ENCODE measurements at places on chromosomes 2 and 18.
A peak's percentile ranks its signal among the peaks of the same experiment; 100 is the strongest.

DNA sequence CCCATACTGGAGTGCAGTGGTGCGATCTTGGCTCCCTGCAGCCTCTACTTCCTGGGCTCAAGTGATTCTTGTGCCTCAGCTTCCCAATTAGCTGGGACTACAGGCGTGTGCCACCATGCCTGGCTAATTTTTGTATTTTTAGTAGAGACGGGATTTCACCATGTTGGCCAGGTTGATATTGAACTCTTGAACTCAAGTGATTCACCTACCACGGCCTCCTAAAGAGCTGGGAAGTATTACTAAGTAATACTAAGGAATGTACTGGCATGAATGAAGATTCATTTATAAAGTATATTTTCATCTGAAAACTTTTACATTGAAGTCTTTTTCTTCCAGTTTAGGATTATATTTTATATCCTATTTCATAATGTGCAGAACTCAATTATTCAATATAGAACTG is 38.1 kb downstream of the NUP35 start:
- DNase-seq = no peak

DNA sequence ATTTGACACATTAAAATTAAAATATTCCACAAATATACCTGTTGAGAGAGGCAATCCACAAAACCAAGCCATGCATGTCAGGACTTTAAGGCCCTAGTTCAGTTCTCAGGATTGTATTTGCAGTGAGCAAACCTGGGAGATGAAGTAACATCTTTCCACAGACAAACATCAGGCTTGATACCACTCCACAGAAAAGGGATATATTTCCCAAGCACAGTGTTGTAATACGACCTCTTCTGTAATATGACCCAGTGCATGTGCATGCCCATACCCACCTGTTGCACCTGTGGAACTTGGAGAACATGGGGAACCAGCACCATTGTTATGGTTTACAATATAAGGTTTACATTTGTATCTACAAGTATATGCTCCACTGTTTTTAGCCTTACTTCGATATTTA is 184.0 kb downstream of the PDE11A start:
- no peak for DNase-seq

DNA sequence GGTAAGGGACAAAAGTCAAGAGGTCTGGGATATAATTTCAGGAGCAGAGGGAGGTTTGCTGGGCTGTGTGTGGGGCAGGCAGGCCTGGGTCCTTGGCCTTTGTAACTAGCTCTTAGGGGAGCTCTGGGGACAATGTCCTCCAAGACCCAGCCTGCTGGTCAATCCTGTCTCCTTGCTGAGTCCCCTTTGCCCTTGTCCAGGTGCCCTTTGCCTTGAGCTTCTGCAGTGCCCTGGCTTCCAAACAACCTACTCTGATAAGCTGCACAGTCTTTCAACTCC is 30.0 kb upstream of the REEP1 start:
- no peak for DNase-seq

DNA sequence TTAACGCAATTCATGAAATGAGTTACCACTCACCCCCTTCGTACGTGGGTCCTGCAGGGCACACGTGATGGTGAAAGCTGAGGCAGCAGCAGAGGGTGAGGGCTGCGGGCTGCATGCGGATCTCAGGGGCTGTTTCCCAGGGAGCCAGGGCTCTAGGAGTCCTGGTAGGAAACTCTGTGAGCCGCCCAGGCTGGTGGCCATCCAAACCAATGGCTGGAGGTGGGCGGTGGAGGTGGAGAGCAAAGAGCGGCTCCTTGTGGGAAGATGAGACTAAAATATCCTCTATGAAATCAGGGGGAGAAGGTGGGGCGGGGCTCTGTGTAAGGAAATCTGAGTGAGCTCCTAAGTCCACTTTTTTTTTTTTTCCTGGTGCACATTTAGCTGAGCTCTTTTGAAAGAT is 120.1 kb upstream of the SLC1A4 start:
- DNase-seq = no peak

GRCh38 chr2:201254081-201254730 is 6.1 kb upstream of the CASP8 start:
- DNase-seq = no peak

DNA sequence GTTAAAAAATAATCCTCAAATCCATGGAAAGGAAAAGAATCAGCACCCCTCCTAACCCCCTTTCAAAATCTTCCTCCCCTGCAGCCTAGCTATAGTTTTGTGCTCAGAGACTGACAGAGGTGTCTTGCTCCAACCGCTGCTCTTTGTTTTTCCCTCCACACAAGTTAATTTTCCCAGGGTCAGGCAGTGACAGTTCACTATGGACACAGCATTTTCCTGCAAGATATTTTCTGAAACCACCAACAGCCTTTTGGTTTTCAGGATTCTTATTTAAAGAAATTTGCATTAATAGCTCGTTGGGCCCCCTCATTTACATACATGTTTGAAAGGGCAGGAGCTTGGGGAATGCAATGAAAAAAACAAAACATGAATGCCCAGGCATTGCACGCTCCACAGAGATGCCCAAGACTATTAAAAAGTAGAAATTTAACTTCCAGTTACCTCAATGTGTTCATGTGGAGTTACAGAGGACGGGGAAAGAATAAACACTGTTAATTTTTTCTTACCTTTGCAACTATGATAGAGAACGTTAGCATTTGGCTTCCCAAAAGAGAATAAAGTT is 71.4 kb upstream of the CXCR4 start:
- DNase-seq = no peak

- peak; percentile 45 for DNase-seq
Observed at GRCh38 chr2:174607989-174608865, 10.6 kb upstream of the WIPF1 start.

GRCh38 chr2:9656270-9656766 is 25.5 kb upstream of the YWHAQ start:
- peak; percentile 36 for DNase-seq

DNA sequence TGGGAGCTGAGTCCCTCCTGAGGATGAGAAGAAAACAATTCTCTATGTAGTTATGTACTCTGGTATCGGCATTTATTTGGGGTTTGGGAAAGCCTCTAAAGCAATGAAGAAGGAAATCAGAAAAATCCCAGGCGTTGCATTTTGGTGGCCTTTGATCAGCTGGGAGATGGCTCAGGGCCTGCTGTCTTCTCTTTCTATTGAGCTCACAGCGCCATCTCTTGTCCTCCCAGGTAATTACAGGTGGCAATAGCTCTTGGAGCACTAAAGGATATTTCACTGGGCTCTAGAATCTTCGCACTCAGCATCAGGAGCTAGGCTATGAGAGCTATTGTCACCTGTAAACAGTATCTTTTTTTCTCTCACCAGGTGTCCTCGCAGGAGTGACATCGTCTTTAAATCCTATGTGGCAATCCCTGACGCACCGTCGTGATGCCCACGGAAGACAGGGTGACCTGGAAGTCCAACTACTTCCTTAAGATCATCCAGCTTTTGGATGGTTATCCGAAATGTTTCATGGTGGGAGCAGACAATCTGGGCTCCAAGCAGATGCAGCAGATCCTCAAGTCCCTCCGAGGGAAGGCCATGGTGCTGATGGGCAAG is 76.1 kb upstream of the PMAIP1 start:
- DNase-seq = peak; percentile 27

DNA sequence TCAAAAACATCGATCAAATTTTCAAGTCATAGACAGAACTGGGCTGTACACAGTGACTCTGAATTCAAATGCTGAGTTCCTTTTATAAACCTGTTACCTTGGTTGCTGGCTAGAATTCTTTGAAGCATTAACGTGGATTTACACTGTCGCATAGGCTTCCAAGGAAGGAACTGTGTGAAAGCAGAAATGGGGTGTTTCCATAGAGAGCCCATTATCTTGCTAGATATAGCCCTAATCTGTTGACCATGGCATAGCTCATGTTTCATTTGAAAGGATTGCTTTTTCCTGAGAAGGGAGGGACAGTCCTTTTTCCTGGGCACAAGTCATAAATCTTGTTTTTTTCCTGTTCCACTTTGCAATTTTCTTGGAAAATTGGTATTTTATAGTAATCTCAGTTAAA is 73.8 kb upstream of the NEUROD1 start:
- DNase-seq = no peak

Data from activated CD4-positive, alpha-beta T cell treated with anti-CD3 and anti-CD28 coated beads for 24 hours (primary cell).